Fibroblast of lung (primary cell): ENCODE measurements at places on chromosomes 4 and X. TPM values are rescaled to one million over a fixed set of nuclear protein-coding genes. Genes with fewer than 3 reads are reported as not detected.

The PITX2 gene
- polyA plus RNA-seq, result 0.40 and 0.41 TPM in 2 replicates

The PDE6B gene
- polyA plus RNA-seq, result 0.15 TPM in 1 of 2 replicates, not detected in the other

The NFKB1 gene
- polyA plus RNA-seq, result 20.9 and 22.4 TPM in 2 replicates

The PROM1 gene
- 0.03 and 0.10 TPM in 2 replicates for polyA plus RNA-seq

The RASSF6 gene
- 0.01 TPM in 1 of 2 replicates, not detected in the other for polyA plus RNA-seq

- DNase-seq, result no peak
These were observed 121.9 kb downstream of the KIT start for GRCh38 chr4:54779476-54780148.

- no peak for DNase-seq
These were observed 8.9 kb downstream of the LEF1 start for GRCh38 chr4:108159845-108160244.

DNA sequence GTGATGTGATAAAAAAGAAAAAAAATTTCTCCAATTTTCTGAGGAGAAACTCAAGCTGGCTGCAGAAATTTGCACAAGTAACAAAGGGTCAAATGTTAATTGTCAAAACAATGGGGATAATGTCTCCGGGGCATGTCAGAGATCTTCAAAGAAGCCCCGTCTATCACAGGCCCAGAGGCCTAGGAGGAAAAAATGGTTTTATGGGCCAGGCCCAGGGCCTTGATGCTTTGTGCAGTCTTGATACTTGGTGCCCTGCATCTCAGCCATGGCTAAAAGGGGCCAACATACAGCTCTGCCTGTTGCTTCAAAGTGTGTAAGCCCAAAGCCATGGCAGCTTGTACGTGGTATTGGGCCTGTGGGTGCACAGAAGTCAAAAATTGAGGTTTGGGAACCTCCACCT lies 961.0 kb downstream of the FAM133A start:
- no peak for DNase-seq

DNA sequence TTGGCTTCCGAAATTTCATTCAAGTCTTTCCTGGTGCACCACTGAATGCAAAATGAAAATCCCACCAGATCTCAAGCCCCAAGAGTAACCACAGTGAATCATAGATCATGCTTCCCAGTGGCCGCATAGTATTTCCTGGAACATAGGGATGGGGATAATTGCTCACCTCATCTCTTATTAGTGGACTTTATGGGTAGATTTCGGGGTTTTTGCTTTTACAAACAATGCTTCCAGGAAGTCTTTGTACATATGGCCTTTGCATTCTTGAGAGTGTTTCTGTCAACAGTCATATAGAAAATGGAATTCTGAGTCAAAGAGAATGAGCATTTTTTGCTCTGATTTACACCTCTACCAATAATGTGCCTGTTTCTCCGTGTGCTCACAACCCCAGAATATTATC lies 53.4 kb downstream of the PPEF2 start:
- DNase-seq, result peak; percentile 76

- DNase-seq, result peak; percentile 51
These were observed 139.3 kb downstream of the GASK1B start for GRCh38 chr4:158033416-158034120.
